T follicular helper cell (primary cell): ENCODE measurements at places on chromosomes 12 and 14.

- no peak for DNase-seq
Observed at GRCh38 chr12:88393017-88393767, 187.1 kb downstream of the KITLG start.

DNA sequence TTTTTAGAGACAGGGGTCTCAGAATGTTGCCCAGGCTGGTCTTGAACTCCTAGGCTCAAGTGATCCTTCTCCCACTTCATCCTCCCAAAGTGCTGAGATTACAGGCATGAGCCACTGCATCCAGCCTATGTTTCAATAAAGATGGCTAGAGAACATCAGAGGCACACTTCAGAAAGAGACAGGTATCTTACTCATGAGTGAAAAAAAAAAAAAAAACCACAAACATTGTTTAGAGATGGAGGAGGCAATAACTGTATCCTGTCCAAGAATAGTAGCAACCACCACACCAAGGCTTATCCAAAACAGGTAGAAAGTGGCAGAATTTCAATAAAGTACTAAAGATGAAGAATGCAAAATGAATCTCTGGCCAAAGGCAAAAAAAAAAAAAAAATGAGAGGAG, 30.3 kb downstream of the EEA1 start:
- DNase-seq = no peak

- DNase-seq = no peak
Observed at GRCh38 chr14:83558946-83559345, 1971.0 kb upstream of the FLRT2 start.

GRCh38 chr12:74391283-74391682, 146.4 kb upstream of the ATXN7L3B start:
- DNase-seq = no peak

- no peak for DNase-seq
Observed at GRCh38 chr14:70100071-70100470, 88.7 kb downstream of the SLC8A3 start.

DNA sequence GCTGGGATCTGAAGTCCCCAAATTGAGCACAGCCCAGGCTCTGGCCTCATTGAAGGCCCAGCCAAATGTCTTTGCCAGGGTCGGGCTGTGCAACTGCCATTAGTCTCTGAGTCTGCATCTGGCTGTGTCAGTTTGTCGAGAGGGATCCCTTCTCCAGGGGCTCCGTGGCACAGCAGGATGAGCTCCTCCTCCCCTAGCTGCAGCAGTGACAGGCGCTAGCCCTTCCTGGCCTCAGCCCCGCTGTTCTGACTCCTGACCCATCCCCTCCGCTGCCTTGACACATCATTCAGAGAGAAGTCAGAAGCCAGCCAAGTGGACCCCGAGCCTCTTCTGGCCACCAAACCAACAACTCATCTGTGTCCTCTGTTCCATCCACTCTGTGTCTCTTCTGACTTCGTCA, 188.3 kb downstream of the CALM1 start:
- DNase-seq = no peak

- DNase-seq = no peak
Observed at GRCh38 chr14:20400589-20400964, 12.7 kb downstream of the TEP1 start.
